ENCODE measurements at places on chromosomes 11 and 22. TPM values are rescaled to one million over a fixed set of nuclear protein-coding genes. Genes with fewer than 3 reads are reported as not detected.

DNA sequence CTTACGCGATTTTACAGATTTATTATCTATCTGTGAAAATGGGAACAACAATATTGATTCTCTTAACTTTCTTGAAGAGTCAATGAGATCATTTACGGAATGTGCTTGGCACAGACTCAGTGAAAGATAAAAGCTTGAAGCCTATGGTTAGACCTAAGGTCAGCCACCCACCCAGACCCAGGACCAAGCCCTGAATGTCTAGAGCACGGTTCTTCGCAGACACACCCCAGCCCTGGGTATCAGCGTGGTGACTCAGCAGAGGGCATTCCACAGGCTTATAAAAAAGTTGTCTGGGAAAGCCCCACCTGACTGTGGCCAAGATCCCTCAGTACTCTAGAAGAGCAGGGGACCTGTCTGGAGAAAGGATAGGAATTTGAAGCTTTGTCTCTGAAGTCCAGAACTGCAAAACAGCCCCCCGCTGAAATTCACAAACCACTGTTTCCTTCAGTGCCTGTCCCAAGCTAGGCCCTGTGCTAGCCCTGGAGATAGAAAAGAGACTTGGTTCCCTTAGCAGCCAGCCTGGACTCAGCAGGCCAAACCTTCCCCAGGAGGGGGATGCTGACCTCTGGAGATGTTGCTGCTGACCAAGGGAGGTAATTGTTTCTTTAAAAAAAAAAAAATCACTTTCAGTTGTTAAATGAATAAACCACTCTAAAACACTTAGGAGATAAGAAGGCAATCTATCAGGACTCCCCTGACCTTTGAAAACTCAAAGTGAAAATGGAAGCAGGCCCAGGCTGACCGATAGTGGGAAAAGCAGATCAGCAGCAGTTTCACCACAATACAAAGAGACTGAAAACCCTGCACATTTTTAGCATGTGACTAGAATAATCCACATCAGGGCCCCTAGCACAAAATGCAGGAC is 114.0 kb downstream of the ABTB2 start:
- no peak for DNase-seq

- DNase-seq = no peak
Measured at GRCh38 chr11:95661162-95661561, 128.4 kb downstream of the FAM76B start.

- no peak for DNase-seq
Measured at GRCh38 chr11:102389253-102389652, 42.2 kb downstream of the BIRC2 start.

DNA sequence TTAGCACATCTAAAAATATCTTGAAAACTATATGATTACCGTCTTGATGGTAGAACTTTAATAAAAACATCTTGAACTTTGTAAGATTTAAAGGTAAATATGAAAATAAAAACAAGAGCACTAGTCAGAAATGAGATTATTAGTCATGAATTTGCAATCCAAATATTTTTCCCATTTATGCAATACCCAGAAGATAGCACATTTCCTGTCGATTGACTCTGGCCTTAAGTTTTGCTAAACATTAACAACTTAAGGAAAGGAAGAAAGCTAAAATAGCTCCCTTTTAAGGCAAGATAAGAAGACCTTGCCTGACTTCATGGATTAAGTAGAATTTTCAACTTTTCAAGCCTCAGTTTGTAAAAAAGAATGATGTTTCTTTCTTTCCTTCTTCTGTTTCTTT is 1374.7 kb upstream of the RAG2 start:
- no peak for DNase-seq

DNA sequence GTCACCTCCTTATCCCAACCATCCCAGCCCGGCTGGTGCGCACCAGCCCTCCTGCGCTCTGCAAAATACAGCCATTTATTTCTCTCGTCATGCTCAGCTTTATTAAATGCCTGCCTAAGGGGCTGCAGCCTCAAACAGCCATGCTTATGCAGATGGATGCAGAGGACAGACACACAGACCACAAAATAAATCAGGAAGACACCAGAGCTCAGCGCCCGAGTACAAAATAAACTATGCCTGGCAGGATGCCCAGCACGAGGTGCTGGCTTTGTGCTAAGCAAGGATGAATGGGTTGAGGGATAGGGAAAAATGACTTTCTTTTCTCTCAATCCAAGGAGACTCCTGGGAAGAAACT is 70.5 kb downstream of the RPUSD4 start:
- no peak for DNase-seq

- no peak for DNase-seq
Measured at GRCh38 chr11:2453436-2453835, 8.6 kb downstream of the KCNQ1 start.

GRCh38 chr22:46612904-46613605 is 7.1 kb upstream of the GRAMD4 start:
- DNase-seq = no peak

GRCh38 chr11:117933930-117934329 is 4.7 kb upstream of the TMPRSS13 start:
- no peak for DNase-seq

DNA sequence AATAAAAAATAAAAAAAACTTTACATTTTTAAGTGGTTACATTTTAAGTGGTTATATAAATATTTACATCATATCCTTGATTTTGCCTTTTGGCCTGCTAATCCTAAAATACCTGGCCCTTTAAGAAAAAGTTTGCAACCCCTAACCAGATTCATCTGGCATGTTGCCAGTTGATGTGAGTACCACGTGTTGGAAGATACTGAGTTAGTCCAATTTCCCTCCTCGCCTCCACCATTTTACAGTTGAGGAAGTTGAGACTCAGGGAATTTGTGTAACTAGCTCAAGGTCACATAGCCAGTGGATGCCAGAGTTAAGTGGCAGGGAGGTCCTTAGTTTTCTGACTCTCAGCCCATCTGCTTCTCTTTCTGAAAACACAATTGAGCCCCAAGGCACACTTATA is 5.1 kb downstream of the ELF5 start:
- no peak for DNase-seq

DNA sequence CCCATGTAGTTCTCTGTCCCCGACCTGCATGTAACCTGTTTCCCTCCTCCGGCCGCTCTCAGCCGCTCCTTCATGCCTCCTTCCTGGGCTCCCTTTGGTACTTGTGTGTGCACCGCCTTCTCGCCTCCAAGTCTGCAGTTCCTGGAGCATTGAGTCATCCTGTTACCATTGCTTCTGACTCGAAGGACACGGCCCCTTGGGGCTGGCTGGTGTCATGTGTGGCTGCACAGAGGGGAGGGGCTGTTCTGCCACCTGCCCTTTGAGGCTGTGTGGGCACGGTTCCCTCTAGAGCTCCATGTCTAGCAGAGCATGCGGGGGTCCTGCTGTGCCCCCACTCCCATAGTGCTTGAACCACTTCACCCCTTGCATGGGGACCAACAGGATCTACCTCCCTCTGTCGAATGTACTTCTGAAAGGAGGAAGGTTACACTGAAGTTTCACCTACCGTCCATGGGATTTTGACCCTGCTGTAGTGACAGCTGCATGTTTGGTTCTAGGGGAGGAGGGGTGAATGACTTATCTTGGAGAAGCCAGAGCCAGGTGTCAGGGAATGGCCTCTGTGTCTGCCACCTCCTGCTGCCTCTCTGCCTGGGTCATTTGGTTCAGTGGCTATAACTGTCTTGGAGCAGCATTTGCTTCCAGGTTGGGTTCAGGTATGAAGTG is 39.6 kb downstream of the BCR start:
- no peak for DNase-seq

- peak; percentile 14 for DNase-seq
Measured at GRCh38 chr22:34851918-34852662, 213.9 kb upstream of the ISX start.

DNA sequence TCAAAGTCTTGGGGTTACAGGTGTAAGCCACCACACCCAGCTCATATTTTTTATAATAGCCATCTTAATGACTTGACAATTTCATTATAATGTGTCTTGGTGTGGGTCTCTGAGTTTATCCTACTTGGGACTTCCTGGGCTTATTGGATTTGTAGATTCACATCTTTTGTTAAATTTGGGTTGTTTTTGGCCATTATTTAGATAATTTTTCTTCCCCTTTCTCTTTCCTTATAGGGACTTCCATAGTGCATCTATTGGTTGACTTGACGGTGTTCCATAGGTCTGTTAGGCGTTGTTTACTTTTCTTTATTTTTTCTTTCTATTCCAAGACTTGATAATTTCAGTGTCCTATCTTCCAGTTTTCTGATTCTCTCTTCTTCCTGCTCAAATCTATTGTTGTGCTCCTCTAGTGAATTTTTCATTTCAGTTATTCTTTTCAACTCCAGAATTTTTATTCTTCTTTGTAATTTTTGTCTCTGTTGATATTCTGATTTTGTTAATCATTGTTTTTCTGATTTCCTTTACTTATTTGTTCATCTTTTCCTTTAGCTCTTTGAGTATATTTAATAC is 45.6 kb downstream of the RRM1 start:
- no peak for DNase-seq

GRCh38 chr11:77508019-77508418 is 34.1 kb upstream of the PAK1 start:
- no peak for DNase-seq

DNA sequence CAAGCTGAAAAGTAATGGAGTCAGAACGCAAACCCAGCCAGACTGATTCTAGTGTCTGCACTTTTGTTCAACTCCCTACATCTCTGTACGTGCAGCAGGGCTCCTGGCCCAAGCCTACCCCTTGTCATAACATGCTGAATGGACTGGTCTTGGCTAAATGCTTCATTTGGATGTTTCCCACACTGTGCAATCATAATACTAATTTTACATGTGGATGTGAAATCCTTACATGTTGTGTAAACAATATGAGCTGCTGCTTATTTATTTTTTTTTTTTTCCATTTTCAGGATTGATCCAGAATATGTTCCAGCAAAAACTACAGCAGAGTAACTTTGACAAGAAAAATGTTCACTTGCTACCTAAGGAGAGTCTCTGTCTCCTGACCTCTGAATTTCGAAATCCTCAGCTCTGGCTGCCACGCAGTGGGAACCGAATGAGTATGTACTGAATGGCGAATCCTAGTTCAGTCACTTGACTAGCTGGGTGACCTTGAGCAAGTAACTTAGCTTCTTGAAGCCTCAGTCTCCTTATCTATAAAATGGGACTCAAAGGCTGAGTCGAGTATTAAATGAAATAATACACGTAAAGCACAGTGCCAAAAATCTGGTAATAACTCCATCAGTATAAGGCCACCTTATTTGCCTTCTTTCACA is 133.4 kb downstream of the EHF start:
- peak; percentile 29 for DNase-seq

GRCh38 chr11:59551659-59552521 is 40.6 kb downstream of the OR4D9 start:
- DNase-seq = no peak

- no peak for DNase-seq
Measured at GRCh38 chr22:25030636-25031035, 78.1 kb downstream of the KIAA1671 start.

- no peak for DNase-seq
Measured at GRCh38 chr11:69425895-69426544, 55.4 kb upstream of the LINC01488 start.

DNA sequence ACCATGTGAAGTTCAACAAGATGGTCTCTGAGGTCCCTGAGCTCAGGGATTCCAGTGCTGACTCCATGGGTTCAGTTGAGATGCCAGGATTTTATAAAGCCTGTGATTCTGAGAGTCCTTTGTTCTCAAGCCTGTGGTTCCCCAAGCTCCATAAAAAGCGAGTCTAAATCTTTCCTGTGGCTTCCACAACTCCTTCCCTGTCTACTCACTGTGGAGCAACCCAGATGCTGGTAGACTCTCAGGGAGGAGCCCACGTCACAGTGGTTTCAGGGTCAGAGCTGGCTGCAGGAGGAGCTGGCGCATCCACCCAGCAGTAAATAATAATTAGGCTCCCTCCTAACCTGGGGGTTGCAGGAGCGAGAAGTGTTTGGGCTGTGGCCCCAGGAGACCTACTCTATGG is 2.0 kb upstream of the RELT start:
- DNase-seq = no peak

- no peak for DNase-seq
Measured at GRCh38 chr11:44309478-44310205, at the start of gene ALX4. Gene ALX4, minus strand, starts transcription at chr11:44310139. Its CDS starts 77 bp downstream, at chr11:44310062.

DNA sequence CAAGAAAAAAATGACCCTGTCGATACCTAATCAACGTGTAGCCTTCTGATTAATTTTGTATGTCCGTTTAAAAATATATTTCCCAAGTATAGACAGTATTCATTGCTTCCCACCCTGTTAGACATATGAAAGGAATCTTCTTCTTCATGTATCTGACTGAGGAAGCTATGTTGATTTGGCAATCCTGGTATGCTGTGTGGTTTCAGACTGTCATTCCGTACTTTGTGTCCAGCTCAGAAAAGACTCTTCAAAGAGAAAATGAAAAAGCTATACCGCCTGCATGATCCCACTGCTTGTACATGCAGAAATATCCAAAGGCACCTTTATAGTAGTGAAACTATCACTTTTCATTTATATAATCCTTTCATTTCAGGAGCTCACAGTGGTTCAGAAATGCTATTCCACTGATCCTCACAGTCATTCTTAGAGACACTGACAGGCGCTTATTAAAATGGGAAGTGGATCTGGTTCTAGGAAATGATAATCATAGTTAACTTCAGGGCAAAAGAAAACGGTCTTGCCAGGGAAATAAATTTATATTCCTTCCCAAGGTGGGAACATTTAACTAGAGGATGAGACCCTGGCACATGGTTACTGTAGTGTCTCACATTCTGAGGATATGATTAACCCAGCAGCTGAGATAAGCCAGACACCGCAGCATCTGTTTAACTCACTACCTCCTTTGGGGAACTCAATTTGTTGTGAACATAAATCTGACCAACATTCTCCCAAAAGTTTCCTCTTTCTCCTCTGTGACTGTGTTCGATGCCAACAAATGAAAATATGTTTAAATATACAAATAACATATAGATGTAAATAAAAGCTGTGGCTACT is 599.2 kb upstream of the LUZP2 start:
- no peak for DNase-seq

DNA sequence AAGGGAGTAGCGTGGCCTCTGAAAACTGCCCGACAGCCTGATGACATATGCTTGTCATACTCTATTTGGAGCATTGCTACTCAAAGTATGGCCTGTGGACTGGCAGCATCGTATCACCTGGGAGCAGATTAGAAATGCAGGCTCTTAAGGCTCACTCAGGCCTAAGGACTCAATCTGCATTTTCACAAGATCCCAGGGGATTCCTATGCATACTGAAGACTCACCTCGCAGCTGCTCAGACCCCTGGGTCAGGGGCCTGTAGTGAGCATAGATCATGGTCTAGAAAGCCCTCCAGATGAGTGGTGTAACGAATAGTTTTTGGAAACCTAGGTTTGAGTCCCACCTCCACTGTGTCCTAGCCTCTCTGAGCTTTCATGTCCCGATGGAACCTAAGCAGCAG is 126.3 kb downstream of the FEZ1 start:
- no peak for DNase-seq

ANKK1 gene
- 0.29 TPM for total RNA-seq

KCNQ1OT1 gene
- total RNA-seq = 2.5 TPM

APOBEC3C gene
- total RNA-seq = 7.1 TPM

NXPE2 gene
- total RNA-seq = 0.50 TPM

KLHDC7B gene
- 0.17 TPM for total RNA-seq

BIK gene
- not detected for total RNA-seq

TEX12 gene
- total RNA-seq = not detected

PRR5L gene
- total RNA-seq = 9.6 TPM

KCNJ11 gene
- 6.5 TPM for total RNA-seq

SLC5A4 gene
- total RNA-seq = 0.19 TPM

INPPL1 gene
- total RNA-seq = 158 TPM

DMC1 gene
- 1.6 TPM for total RNA-seq

CADM1 gene
- 13.4 TPM for total RNA-seq
